ENCODE measurements at places on chromosomes 6 and 20.

DNA sequence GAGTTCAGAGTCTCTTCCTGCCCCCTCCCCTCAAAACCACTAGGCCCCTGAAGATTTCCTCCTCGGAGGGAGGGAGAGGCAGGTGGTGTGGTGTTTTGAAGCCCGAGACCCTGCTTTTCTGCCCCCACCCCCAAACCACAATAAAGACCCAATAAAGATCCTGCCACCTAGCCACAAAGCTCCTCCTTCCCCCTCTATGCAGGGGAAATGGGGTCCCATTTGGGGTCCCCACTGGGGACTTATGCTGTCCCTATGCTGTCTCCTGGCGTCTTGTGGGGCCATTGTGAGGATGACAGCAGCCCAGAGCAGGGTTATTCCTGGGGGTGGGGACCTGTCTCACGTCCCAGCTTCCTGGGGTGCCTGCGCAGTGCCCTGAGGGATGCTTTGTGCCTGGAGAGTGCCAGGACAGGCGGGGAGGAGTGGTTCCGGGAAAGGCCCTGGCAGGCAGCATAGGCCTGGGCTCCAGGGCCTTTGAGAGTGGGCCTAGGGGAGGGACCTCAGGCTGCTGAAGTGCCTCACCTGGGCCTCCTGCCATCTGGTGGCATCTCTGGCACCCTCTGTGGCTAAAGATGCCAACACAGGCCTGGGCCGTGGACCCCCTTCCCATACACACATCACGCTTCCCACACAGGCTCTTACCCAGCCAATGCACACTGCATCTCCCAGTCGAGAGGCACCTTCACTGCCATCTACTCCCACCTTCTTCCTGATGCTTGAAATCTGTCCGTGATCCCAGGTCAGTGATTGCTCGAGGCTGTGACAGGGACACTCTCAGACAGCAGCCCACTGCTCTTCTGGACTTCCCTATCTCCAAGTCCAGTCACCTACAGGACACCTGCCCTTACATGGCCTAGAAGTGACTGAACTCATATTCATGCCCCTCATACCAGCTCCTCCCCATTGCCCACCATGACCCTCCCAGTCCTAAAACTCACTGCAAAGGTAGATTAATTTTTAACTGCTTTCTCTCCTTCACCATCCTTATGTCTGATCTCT lies 7.9 kb upstream of the ARMC12 start:
- peak; percentile 35 for DNase-seq

DNA sequence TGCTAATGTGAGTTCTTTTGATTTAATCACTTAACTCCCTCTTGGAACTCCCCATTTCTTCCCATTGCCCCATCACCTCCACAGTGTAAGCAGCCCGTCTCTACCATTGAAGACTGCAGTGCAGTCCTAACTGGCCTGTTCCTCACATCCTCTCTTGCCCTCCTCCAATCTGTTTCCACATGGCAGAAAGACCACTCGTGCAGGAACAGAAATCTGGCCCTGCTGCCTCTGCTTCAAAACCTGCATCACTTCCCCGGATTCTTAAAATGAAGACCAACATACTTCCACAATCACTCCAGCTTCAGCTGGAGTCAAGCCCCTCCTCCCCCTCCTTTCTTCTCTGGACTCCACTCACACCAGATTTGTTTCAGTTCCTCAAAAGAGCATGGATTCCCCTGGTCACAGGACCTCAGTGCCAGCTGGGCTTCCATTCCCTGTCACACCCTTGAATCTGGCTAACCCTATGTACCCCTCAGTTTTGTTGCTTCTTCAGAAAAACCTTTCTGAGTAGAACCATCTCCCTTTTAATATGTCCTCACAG lies 802.3 kb downstream of the MAFB start:
- no peak for DNase-seq

- DNase-seq: no peak
These were observed 197.3 kb downstream of the ZFAND3 start for GRCh38 chr6:38016824-38017223.

DNA sequence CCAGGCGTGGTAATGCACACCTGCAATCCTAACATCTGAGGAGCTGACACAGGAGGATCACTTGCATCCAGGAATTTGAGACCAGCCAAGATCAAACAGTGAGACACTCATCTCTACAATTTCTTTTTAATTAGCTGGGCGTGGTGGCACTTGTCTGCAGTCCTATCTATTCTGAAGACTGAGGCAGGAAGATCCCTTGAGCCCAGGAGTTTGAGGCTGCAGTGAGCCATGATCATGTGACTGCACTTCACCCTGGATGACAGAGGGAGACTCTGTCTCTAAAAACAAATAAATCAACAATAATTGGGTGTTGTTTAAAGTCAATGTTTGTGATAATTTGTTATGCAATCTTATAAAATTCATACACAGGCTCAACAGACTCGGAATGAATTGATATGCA lies 18.0 kb upstream of the HLA-A start:
- no peak for DNase-seq
